ENCODE measurements at places on chromosomes 4 and X.
A peak's percentile ranks its signal among the peaks of the same experiment; 100 is the strongest.

DNA sequence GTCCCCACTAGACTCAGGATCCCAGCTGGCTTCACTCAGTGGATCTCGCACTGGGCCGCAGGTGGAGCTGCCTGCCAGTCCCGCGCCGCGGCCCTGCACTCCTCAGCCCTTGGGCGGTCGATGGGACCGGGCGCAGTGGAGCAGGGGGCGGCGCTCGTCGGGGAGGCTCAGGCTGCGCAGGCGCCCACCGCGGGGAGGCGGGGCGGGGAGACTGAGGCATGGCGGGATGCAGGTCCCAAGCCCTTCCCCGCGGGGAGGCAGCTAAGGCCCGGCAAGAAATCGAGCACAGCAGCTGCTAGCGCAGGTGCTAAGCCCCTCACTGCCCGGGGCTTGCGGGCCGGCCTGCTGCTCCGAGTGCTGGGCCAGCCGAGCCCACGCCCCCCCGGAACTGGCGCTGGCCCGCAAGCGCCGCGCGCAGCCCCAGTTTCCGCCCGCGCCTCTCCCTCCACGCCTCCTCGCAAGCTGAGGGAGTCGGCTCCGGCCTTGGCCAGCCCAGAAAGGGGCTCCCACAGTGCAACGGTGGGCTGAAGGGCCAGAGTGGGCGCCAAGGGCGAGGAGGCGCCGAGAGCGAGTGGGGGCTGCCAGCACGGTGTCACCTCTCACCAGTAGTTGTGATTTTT is 1038.0 kb downstream of the PCDH19 start:
- no peak for DNase-seq

DNA sequence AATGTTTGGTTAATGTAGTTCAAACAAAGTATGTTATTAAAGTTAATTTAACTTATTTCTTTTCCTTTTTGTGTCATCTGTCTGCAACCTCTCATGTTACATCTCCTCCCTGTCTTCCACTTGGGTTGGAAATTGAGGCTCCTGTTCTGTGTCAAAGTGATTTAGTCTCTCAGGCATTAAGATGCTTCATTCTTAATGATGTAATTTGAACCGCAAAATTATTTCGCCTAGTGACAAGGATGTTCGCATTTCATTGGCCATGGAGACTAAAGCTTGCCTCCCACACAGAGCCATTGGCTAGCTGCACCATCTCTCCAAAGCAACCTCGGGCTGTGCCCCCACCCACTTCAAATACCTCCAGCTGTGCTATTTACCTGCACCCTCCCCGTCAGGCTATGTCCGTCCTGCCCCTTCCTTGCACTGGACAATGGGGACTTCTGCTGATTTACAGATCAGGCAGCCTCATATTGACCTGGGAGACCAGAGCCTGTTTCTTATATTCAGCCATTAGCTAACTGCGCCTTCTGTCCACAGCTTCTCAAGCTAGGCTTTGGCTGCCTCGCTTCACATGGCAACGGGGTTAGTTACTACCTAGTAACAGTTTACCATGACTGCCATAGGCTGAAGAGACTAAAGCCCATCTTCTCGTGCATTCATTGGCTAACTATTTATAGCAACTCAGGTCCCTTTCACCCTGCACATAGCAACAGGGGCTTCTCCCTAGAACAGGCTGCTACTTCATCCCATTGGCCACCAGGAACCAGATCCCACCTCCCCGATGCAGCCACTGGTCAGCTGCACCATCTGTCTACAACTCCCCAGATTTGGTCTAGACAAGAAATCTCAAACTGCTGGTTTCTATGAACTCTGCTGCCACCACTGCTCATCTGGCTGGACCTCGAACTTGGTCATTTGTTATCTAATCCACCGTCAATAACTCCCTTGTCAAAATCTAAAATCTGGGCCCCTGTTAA is 8.6 kb upstream of the ZNF157 start:
- DNase-seq = peak; percentile 63

- DNase-seq = no peak
Measured at GRCh38 chr4:2688697-2689096, 67.4 kb downstream of the TNIP2 start.

DNA sequence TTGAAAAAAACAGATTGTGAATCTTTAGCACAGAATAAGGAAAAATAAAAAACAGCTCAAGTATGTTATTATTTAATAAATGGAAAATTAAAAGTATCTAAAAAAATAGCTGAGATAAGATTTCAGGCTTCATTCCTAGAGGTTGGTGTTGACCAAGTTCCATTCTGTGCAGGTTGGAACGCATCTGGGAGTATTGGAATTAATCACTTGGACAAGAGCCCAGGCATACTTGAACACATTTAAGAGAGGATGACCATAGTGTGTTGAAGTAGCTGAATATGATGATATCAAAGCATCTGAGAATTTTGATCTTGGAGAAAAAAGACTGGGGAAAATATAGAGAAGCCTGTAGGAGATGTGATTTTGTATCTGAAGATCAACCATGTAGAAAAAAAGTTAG is 54.6 kb upstream of the VCX start:
- DNase-seq = no peak
